ENCODE measurements at places on chromosomes 16 and 17.

- DNase-seq: no peak
Observed at GRCh38 chr16:70804153-70804733, 3.3 kb upstream of the VAC14 start.

DNA sequence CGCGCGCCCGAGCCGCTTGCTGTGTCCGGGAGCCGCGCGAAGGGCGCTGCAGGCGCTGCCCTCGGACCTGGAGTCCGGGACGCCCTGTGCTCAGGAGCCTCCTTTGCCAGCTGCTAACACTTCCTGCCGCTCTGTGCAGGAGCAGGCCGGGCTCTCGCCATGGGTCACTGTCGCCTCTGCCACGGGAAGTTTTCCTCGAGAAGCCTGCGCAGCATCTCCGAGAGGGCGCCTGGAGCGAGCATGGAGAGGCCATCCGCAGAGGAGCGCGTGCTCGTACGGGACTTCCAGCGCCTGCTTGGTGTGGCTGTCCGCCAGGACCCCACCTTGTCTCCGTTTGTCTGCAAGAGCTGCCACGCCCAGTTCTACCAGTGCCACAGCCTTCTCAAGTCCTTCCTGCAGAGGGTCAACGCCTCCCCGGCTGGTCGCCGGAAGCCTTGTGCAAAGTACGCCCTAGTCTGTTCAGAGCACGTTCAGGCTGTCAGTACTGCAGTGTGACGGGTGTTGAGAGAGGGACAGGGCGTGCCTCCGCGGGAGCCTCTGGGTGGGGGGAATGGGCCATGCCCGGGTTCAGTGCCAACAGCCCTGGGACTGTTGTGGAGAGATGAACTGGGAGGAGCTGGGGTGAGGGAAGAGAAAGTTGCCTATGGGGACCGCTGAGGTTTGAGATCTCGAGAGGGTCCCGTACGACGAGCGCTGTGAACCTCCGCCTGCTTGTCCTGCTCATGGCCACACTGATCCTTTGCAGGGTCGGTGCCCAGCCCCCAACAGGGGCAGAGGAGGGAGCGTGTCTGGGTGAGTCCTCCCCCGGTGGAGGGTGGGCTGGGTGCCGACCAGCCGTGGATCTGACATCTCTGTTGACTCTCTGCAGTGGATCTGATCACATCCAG, 1.3 kb downstream of the ZNF276 start:
- peak; percentile 89 for DNase-seq

DNA sequence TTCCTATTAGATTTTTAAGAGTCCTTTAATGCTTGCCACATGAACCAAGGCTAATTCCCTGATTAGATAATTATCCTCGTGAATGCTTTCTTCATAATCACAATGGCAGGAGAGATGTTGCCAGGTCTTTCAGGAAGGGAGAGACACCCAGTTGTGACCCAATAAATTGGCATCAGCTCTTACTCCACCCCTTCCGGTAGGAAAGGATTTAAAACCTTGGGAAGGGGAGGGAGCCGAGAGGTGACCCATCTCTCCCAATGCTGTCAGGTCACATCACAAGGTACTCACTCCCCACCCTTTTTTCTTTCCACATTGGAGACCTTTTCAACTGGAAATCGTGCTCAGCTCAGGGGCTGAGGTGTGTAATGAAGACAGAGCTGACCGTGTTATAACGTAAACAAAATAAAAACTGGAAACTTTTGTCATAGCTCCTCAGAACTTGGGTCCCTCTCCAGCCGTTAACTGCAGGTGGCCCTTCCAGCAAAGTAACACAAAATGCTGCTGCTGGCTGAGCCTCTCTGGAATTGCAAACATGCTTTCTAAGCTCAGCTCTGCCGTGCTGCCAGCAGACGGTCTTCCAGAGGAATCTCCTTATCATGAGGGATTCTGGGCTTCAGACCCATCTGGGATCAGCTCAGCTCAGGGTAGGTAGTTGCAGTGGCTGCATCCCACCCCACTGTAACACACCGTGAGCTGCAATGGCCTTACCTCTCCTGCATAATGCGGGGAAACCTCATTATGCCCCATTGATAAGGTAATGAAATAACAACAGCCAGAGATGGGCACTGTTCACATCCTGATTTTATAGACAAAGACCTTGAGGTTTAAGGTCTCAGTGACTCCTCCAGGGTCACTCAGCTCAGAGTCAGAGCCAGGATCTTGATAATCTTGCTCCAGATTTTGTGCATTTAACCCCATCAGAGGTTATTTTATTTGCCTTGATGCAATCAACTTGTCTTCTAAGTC, 15.6 kb downstream of the TMEM100 start:
- no peak for DNase-seq

DNA sequence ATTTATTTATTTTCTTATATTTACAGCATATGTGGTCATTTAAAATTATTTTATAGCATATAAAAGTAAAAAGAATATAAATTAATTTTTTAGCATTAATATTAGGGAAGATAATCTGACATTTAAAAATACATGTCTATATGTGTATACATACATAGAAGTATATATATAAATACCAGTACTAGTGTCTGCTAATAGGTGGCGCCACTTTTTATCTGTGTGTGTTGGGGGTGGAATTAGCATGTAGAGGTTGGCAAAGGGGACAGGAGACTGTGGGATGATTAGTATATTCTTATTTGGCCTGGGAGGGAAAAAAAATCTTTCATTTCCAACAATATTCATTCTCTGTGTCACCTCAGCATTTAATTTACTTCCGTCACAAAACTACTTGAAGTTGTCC, 359.1 kb downstream of the WWOX start:
- DNase-seq: no peak

Measured in Right ventricle myocardium superior (tissue), 1 donor.